ENCODE measurements at places on chromosomes 7 and 10.

DNA sequence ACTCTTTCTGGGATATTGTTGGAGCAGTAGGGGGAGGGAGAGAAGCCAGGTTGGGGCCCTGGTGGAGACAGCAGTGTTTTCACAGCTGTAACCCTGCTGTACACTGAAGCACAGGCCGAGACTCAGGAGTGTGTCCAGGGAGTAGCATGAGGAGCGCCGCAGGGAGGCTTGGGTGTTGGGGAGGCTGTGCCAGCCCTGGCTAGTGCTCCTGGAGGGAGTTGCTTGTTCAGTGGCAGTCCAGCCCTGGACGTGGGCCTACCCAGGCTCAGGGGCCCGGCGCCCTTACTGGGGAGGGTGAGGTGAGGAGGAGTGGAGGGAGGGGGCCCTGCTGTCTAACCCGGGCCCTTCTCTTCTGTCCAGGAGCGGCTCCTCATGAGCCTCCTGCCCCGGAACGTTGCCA is 35.9 kb downstream of the ADCY1 start:
- DNase-seq = no peak

DNA sequence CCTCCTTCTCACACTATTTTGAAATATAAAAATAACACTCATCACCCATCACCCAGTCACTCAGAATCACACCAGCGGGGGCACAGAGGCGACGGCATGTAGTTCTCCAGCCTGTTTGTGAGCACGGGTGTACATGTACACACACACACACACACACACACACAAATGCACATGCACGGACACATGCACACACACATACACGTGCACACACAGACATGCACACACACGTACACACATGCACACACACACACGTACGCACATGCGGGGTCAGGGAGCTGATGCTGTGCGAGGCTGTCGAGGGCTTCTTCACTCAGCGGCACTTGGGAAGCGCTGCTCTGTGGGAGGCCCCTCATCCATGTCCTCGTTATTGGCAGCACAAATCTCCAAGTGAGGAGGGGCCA is 178.8 kb downstream of the ELFN1 start:
- DNase-seq = no peak

DNA sequence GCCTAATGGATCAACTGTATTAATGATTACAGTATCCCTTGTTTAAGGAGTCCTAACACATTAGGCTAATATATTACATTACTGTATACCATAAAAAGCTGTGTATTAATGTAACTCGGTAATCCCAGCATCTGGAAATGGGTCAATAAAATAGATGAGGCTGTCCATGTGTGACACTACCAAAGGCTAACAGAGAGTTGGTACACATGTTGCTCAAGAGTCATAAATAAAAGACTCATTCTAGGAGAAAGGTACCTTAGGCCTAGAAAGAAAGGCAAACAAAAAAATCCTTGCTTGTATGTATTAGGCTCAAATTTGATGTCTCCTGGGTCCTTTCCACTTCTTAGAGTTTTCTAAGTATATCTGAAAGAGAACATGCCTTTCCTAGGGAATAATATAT is 14.6 kb downstream of the MCMBP start:
- no peak for DNase-seq

- peak; percentile 91 for DNase-seq
Observed at GRCh38 chr7:131109759-131110296, 217.8 kb upstream of the MKLN1 start.

GRCh38 chr7:25968205-25968993 is 183.6 kb upstream of the NFE2L3 start:
- no peak for DNase-seq

- DNase-seq = no peak
Observed at GRCh38 chr7:101582971-101583370, 46.1 kb downstream of the MYL10 start.

GRCh38 chr10:82278401-82279182 is 403.6 kb downstream of the NRG3 start:
- no peak for DNase-seq

- DNase-seq = no peak
Observed at GRCh38 chr10:9126728-9127127, 1072.2 kb downstream of the GATA3 start.

DNA sequence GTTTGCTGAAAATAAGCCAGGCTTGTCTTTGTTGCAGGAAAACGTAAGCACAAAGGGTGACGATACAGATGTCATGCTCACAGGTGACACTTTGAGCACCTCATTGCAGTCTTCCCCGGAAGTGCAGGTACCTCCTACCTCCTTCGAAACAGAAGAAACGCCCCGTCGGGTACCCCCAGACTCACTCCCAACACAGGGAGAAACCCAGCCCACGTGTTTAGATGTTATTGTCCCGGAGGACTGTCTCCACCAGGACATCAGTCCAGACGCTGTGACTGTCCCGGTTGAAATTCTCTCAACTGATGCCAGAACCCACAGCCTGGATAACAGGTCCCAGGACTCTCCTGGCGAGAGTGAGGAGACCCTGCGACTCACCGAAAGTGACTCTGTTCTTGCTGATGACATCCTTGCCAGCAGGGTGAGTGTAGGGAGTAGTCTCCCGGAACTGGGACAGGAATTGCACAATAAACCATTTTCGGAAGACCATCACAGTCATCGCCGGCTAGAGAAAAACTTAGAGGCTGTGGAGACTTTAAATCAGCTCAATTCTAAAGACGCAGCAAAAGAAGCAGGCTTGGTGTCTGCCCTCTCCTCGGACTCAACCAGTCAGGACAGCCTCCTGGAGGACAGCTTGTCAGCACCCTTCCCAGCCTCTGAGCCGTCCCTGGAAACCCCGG is 18.3 kb upstream of the BHLHA15 start:
- no peak for DNase-seq

GRCh38 chr7:140591180-140591902 is 49.3 kb downstream of the DENND2A start:
- no peak for DNase-seq

GRCh38 chr10:125707541-125708468 is 11.7 kb upstream of the EDRF1 start:
- peak; percentile 64 for DNase-seq

DNA sequence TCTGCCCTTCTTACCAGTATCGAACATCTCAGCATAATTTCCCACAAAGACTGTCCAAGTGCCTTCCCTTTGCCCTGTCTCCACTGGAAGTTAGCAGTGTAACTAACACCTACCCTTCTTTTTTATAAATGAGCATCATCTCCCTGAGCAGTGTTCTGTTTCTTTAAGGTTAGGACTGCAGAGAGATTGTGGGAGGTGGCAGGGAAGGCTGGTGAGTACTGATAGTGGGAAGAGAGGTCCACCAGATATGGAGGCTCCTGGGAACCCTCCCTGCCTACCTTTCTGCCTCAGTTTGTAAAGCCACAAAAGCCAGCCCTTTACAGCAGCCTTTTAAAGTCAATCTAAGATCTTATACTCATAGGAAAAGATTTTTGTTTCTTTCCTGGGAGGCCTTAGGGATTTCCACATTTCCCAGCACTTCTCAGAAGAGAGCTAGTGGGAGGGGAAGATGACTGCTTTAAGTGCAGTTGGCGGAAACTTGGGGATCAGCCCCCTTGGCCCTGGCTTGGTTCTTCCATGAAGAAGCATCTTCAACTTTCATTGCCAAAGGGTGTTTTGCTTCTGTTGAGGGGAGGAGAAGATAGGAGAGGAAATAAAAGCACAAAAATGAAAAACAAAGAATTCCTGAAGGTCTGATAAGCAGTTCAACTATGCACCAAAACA is 36.6 kb upstream of the CALD1 start:
- DNase-seq = no peak

DNA sequence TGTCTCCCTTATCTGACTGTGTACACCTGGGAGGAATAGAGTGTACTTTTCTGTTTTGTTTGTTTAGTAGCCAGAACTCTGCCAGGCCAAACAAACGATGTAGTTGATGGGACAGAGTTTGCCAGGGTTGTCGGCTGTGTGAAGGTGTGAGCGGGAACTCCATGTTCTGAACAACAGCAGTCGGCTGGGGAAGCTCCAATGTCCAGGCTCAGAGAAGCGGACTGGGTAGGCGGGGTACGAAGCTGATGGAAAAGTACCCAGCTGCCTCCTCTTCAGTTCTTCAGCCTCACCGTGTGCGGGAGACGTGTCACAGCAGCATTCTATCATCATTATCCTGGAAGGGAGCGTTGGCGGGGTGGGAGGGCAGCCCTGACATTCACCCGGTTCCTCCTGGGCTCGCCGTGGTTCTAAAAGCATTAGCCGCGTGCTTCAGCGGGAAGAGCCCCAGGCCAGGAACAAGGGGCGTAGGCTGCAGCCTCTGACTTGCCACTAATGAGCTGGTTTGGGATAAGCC is 52.9 kb downstream of the PFKFB3 start:
- DNase-seq = no peak

DNA sequence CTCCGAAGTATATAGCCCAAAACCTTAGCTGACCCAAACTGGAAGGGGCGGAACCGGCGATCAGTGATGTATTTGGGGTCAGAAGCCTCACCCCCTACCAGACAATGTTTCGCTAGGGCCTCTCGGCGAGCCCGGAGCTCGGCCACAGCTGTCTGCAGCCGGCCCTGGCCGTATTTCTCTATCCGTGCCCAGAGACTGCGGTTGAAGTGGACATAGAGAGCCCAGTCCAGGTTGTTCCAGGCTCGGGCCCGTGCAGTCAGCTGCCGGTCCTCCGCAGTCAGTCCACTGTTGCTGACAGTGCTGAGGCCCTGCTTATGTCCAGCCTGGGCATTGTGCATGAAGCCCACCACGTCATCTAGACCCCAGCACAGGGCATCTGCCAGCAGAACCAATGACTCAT is 1.5 kb upstream of the TRAPPC14 start:
- DNase-seq = no peak

GRCh38 chr7:77370606-77371005 is 45.5 kb downstream of the GSAP start:
- peak; percentile 28 for DNase-seq

- DNase-seq = no peak
Observed at GRCh38 chr10:93222211-93222754, 148.6 kb downstream of the CYP26A1 start.

- no peak for DNase-seq
Observed at GRCh38 chr10:130871406-130871805, 440.1 kb downstream of the TCERG1L start.

- no peak for DNase-seq
Observed at GRCh38 chr10:102227050-102227449, 951 bp downstream of the ELOVL3 start.

- DNase-seq = no peak
Observed at GRCh38 chr10:72038458-72039001, 49.8 kb downstream of the SPOCK2 start.

DNA sequence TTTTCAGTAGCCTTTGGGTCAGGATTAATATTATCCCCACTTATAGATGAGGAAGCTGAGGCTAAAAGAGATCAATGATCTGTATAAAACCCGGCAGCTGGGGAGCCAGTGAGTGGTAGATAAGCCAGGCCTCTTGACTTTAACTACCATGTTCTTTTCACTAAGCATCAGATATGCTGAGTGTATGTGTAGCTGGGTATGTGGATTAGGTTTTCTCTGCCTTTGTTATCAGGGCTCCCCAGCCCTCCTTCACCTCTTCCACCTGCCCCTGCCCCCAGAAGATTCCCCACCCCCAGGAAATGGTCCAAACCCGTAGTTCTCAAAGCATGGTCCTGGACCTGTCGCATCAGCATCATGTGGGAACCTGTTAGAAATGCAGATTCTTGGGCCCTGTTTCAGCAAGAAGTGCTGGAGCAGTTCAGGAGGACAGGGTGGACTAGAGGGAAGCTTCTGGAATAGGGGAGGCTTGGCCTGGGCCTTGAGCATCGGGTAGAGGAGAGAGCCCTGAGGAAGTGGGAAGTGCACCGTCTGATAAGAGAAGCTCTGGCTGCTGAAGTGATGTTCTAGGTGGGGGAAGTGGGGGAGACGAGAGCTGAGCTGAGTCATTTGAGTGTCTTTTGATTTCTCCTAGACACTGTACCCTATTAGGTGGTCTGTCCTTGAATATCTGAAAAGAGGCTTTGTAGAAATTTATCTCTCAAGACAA is 101.3 kb downstream of the HIF1AN start:
- DNase-seq = no peak

DNA sequence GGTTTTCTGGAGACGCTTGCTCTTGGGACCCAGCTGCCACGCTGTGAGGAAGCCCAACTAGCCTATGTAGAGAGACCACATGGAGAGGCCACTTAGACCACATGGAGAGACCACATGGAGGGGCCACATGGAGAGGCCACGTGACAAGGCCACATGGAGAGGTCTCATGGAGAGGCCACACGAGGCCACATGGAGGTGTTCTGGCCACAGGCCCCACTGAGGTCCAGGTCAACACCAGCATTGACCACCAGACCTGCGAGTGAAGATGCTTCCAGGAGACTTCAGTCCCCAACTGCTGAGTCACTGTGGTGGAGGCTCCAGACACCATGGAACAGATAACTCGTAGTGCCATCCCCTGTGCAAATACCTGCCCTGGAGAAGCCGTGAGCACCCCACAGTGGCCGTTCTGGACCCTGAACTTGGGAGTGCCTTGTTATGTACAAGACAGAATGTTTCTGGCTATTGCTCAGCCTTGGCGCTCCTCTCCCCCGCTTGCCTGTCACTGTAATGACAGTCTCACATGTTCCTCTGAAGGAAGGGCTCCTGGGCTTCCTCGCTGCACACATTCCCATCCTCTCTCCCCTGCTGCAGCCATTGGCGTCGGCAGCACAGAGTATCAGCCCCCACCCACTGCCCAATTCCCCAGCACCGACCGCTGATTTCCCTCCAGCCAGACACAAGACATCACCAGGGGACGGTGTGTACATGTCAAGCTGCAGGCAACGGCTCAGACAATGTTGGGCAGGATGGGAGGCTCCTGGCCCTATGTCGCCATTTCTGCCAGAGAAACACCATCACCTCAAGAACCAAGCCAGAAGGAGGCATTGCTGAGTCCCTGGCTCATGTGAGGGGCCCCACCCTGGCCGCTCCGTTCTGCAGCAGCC is 49.0 kb upstream of the TNRC18 start:
- no peak for DNase-seq

DNA sequence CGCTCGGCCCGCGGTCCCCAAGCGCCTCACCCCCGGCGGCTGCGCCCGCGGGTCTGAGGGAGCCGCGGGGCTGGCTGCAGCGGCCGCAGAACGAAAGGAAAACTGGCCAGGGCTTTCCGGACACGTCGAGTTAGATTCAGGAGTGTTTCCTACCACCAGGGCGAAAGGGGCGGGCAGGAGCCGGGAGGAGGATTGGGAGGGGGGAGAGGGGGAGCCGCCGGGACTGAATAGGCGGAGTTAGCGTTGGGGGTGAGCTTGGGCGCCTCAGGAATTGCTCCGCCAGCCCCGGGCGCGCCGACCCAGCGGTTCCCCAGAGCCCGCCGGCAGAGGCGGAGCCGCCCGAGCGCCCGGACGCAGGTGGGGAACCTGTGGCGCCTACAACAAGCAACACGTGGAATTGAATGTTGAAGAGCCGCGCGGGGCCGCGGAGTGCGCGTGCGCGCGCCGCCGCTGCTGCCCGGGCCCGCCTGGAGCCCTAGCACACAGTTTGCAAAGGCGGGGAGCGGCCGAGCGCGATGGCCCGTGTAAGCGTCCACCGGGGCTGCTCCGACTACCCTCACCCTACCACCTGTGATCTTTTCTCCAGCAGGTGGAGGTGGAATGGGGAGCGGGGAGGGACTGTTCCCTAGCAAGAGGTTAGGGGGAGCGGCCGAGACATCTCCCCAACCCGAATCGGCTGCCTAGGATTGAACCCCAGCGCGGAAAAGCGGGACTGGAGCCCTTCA is at the start of gene CADPS2:
Gene CADPS2 (minus strand): TSS at position 104 of the 725 bp plus-strand sequence. CDS start 123 bp downstream, outside the sequence.
- DNase-seq = peak; percentile 96

- DNase-seq = no peak
Observed at GRCh38 chr10:56469482-56469881, 108.4 kb upstream of the ZWINT start.
